ENCODE measurements at places on chromosomes 5 and 9. TPM values are rescaled to one million over a fixed set of nuclear protein-coding genes. Genes with fewer than 3 reads are reported as not detected.

The WWC1 gene
- 3.6 TPM for total RNA-seq

The ENTPD8 gene
- total RNA-seq, result 0.24 TPM

The SPOCK1 gene
- 954 TPM for total RNA-seq

The DNAJC18 gene
- 32.7 TPM for total RNA-seq

The LCP2 gene
- total RNA-seq, result not detected

The FAM151B gene
- total RNA-seq, result 4.9 TPM

The FCN2 gene
- not detected for total RNA-seq

The AGPAT2 gene
- total RNA-seq, result 34.4 TPM

The LMX1B gene
- total RNA-seq, result 0.18 TPM

The STPG3 gene
- 0.50 TPM for total RNA-seq

The LCN1 gene
- total RNA-seq, result not detected

The CORO2A gene
- total RNA-seq, result 1.8 TPM

The TSSK1B gene
- total RNA-seq, result 0.42 TPM

All from osteocyte (in vitro differentiated cells).